Fibroblast of villous mesenchyme (primary cell): ENCODE measurements at places on chromosomes 3 and 15. TPM values are rescaled to one million over a fixed set of nuclear protein-coding genes. Genes with fewer than 3 reads are reported as not detected.

The GLCE gene
- 17.7 and 21.6 TPM in 2 replicates for total RNA-seq

The GHSR gene
- total RNA-seq: not detected in 2 replicates

The LRRC28 gene
- 22.5 and 27.6 TPM in 2 replicates for total RNA-seq

The ZFAND6 gene
- total RNA-seq: 78.6 and 123 TPM in 2 replicates

The TRIM42 gene
- not detected in 2 replicates for total RNA-seq

The MST1 gene
- 1.7 and 5.2 TPM in 2 replicates for total RNA-seq

The MYO5C gene
- total RNA-seq: under 0.01 TPM in 1 of 2 replicates, not detected in the other

The ADAMTSL3 gene
- under 0.01 TPM in 2 replicates for total RNA-seq

The PTPN23 gene
- 20.7 and 25.4 TPM in 2 replicates for total RNA-seq

The NAA80 gene
- 5.8 and 6.5 TPM in 2 replicates for total RNA-seq

The TMEM158 gene
- 22.9 and 46.7 TPM in 2 replicates for total RNA-seq

The ETV5 gene
- 43.8 and 54.8 TPM in 2 replicates for total RNA-seq
